Activated CD8-positive, alpha-beta memory T cell treated with anti-CD3 and anti-CD28 coated beads, Interleukin-2, amount 50 U/mL, for 4 hours (primary cell): ENCODE measurements at places on chromosomes 4 and X.

- no peak for DNase-seq
Observed at GRCh38 chrX:151875270-151876026, 37.2 kb upstream of the MAGEA4 start.

DNA sequence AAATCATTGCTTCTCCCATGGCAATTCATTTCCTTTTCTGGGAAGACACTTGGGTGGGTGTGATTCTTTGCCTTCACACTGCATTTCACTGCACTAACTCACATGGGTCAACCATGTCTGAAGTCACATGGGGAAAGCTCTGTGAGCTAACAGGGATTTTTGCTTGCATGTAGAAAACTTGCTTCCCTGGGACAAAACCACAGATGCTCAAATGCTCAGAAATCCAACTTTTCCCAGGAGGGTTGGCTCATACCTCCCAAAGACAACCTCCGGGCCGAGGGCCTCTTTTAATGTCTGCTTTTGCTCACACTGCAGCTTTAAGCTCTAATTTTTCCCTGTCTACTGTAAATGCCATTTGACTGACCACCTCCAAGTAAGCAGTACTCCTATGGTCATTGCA lies 1695.2 kb downstream of the STIM2 start:
- DNase-seq, result no peak

DNA sequence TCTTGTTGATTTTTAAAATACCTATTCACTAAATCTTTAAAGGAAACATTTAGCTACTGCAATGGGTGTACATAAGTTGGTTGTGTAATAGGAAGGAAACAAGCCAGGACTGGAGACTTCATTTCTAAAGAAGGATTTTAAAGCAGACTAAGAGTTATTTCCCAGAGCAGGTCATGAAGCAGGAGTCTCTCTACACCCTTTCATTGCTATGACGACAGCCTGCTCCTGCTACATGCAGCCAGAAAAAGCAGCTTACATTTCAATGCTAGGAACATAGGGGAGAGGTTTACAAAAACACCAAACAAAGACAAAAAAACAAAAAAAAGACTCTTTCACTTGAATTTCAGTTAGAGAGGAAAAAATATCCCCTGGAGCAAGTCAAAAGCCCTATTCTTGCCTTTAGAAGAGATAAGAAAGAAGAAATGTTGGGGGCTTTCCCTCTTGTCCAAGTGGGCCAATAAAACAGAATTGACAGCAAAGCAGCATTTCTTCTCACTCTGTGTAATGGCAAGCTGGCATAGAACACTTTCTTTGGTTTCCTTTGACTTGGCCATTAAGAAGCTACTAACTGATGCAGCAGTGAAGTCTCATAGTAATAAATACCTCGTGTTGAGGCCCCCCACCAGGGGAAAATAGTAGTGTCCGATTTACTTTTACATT lies 3.4 kb downstream of the SPARCL1 start:
- no peak for DNase-seq

DNA sequence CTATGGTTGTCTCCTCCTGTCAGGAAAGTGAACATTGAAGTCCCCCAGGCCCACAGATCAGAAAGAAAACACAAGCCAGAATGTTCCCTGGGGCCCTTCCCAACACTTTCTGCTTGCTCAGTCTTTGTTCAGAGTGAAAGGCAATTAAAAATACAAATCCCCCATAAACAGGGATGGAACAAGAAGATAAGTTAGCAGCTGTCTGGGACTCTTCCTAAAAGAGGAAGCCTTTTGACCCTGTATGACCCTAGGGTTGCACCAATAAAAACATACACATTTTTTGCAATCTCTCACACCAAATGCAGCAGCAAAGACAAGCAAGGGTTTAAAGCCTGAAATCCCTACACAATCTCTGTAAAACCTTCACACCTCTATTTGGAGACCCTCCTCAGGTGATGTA lies 22.6 kb downstream of the IRF2 start:
- no peak for DNase-seq

- DNase-seq, result no peak
Observed at GRCh38 chr4:89914609-89915550, 20.2 kb downstream of the MMRN1 start.

GRCh38 chr4:80054375-80054774 lies 18.7 kb downstream of the ANTXR2 start:
- DNase-seq, result no peak

DNA sequence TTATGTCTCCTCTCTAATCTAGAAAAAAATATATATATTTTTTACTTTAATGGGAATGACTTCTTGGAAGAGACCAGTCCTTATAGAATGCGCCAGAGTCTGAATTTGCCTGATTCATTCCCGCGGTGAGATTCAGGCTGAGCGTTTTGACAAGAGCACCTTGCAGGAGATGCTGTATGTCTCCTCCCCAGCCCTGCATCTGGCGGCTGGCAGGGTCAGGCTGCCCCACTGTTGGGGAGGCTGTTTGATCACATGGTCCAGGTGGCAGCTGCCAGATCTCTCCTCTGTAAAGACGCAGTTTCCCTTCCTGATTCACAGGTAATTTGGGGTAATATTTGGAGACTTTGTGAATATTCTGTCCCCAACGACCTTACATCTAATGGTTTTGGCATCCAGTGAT lies 9.7 kb downstream of the PDZD4 start:
- DNase-seq, result no peak

- no peak for DNase-seq
Observed at GRCh38 chr4:93888308-93888707, 59.8 kb downstream of the ATOH1 start.

GRCh38 chr4:127501103-127501502 lies 131.7 kb upstream of the INTU start:
- DNase-seq, result no peak

- no peak for DNase-seq
Observed at GRCh38 chr4:114464726-114465272, 133.8 kb upstream of the UGT8 start.

- DNase-seq, result no peak
Observed at GRCh38 chr4:109608879-109609278, 48.8 kb downstream of the MCUB start.

- DNase-seq, result no peak
Observed at GRCh38 chrX:110143454-110144210, 140.7 kb downstream of the TMEM164 start.

GRCh38 chr4:124753941-124754581 lies 41.5 kb upstream of the ANKRD50 start:
- DNase-seq, result no peak

GRCh38 chr4:110132816-110133719 lies 65.3 kb downstream of the ELOVL6 start:
- DNase-seq, result no peak

GRCh38 chrX:117752745-117753144 lies 363.9 kb downstream of the KLHL13 start:
- DNase-seq, result no peak

DNA sequence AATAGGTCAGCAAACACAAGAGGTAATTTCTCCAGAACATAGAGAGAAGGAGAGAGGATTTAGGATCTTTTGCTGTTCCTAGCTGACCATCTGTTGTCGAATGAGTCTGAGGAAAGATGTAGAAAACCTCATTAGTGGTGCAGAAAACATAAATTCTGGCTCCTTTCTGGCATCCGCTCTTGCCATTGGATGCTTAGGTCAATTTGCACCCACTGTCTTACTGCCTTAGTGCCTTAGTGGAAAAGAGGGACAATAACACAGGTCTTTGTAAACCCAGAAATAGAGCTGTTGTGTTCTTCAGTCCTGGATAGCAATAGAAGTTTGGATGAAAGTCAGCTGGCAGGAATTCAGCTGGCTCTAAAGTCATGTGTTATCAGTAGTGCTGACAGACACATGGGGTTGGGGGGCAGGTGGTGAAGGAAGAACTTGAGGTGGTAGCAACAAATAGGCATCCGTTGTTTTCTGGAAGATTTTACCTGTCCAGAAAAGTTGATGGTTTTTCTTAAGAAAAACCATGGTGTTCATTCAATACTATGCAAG lies 78.2 kb downstream of the GLRA2 start:
- no peak for DNase-seq

DNA sequence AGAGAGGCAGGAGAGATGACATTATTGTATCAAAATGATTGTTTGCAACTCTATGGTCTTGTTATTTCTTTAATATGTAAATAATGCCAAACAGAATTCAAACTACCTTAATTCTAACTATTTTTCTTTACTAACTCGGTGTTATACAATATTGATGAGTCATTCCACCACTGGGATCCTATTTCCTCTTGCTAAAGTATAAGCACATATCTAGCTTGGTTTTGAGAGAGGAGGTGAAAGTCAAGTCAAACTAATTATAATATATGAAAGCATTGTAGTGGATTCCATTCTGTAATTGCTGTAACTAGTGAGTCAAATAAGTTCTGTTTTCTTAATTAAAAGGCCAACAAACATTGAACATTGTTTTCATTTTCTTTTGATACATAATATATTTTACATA lies 837.6 kb downstream of the PDHA2 start:
- no peak for DNase-seq

- no peak for DNase-seq
Observed at GRCh38 chr4:128844931-128845330, 35.4 kb downstream of the JADE1 start.

DNA sequence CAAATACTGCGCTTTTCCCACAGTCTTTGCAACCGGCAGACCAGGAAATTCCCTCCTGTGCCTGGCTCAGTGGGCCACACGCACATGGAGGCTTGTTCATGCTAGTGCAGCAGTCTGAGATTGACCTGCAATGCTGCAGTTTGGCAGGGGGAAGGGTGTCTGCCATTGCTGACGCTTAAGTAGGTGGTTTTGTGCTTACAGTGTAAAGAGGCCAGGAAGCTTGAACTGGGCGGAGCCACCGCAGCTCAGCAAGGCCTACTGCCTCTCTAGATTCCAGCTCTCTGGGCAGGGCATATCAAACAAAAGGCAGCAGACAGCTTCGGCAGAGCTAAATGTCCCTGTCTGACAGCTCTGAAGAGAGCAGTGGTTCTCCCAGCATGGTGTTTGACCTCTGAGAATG lies 390.5 kb upstream of the TECRL start:
- no peak for DNase-seq

DNA sequence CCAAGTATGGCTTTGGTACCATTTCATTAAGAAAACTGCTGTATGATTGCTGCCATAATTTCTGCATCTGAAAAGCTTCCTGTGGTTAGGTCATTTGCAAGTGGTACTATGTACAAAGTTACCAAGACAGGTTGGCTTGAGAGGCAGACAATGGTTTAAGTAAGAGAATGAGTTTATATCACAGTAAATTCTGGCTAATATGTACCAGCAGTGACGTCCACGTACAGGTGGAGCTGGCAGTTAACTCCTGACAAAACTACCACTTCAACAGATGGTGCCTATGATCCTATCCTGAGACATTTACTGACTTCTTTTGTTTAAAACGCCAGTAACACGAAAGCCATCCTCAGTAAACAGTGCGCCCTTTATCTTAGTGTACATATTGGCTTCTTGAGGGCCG lies 198.4 kb downstream of the NR3C2 start:
- DNase-seq, result no peak

GRCh38 chrX:115297189-115297588 lies 7.7 kb downstream of the LUZP4 start:
- no peak for DNase-seq

DNA sequence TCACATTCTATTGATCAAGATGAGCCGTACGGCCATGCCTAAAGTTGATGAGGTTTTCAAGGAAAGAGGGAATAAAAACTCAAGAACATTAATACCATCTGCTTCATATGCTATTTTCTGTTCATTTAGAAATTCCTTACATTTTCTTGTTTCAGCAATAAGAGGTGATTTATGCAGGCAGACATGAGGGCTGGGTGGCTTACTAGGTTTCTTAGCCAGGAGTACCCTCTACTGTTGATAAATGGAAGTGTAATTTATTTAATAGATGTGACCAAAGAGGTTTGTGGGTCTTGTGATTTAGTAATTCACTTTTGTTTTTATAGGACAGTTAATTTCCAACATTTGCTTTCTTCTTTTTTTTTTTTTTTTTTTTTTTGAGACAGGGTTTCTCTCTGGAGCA lies 6.4 kb upstream of the SMIM9 start:
- DNase-seq, result no peak

- no peak for DNase-seq
Observed at GRCh38 chr4:190017357-190018200, 9.5 kb downstream of the FRG2 start.

DNA sequence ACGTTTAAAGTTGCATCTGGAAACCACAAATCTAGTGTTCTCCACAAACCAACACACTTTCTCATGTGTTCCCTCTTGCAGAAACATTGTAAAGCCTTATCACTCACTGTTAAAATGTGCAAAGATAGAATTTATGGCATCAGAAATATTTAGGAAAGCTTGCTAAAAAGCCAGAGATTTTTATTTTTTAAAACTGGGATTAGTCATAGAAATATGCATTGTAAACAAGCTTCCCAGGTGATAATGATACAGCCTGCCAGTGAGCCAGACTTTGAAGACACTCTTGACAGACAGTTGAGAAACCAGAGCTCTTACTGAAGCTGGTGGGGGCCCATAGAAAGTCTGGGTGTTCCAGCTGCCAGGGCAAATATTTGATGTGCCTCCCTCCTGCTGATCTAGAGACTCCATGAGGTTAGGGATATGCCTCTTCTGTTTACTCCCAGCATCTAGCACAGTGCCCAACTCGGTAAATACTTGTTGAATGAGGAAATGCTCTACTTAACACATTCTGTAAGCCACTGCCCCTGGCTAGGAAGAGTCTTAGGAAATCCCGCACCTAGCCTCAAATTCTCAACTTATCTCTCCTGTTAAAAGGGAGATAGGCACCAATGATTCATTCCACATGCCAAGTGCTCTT lies 179.0 kb upstream of the RASGEF1B start:
- DNase-seq, result no peak

DNA sequence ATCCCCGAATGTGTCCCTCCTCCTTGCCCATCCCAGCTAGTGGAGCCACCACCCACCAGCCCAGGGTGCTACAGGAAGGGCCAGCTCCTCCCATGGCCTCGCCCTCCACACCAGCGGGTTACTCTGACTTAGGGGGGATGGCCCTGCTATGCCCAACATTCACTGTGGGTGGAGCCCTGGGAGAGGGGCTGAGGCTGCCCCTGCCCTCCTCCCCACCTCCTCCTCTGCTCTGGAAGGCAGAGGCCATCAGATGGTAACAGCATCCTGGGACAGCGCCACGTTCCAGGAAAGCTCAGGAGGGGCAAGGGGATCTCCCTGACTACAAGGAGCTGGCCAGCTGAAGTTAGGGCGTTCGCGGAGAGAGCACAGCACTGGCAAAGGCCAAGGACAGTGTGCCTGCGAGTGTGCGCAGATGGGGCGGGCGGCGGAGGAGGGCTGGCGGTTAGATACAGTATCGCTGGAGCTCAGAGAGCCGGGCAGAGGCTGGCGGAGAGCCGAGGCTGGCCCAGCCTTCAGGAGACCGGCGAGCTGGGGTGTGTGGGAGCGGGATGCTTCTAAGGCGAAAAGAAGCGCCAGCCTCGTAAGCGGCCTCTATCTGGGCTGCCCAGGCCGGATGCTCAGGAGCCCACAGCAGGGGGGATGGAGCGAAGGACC lies 1.5 kb downstream of the JAKMIP1 start:
- DNase-seq, result peak; percentile 31

GRCh38 chr4:165537028-165537648 lies 158.3 kb downstream of the CPE start:
- no peak for DNase-seq

- DNase-seq, result no peak
Observed at GRCh38 chr4:183186813-183187212, 87.8 kb downstream of the WWC2 start.
